ENCODE measurements at places on chromosomes 13 and 19.

DNA sequence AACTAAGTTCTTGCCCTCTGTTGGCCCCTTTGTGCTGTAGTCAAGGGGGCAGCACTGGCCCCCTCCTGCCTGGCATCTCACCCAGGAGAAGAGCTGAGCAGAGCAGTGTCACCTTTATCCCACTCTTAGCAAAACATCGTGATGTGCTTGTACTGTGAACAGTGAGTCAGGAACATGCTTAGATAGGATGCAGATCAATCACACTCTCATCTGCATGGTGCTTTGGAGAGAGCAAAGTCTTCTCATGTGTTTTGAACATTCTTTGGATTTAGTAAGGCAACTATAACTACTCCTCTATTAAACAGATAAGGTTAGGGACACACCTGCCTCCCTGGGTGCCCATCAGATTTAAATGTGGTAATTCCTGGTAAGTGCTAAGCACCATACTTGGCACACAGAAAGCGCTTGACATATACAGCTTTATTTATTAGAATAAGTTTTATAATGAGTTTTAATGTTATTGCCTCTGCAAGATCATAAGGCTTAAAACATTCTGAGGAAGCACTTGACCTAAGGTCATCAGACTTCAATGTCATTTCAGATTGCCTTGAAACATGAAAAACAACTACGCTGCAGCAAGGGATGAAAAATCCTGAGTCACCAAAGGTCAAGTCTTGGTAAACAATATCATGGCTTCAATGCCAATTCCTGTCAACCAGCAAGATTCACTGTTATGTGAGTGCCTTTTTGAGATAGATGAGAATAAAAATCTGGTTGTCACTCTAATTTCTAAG, 82.4 kb upstream of the IRS2 start:
- peak; percentile 58 for DNase-seq

- no peak for DNase-seq
These were observed 44.3 kb upstream of the TEX29 start for GRCh38 chr13:111275995-111276618.

DNA sequence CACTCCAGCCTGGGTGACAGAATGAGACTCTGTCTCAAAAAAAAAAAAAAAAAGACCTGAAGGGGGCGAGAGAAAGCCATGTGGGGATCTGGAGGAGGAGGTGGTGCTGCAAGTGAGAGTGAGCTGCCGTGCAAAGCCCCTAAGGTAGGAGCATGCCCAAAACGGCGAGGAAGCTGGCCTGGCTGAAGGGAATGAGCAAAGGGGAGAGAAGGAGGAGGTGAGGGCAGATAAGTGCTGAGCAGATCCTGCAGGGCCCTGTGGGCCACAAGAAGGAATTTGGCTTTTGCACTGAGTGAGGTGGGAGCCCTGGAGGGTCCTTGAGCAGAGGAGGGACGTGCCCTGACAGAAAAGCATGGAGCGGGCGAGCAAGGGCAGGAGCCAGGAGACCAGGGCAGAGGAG, 19.4 kb upstream of the ADGRE5 start:
- no peak for DNase-seq

- no peak for DNase-seq
These were observed 930 bp upstream of the PDE4C start for GRCh38 chr19:18226956-18227780.

DNA sequence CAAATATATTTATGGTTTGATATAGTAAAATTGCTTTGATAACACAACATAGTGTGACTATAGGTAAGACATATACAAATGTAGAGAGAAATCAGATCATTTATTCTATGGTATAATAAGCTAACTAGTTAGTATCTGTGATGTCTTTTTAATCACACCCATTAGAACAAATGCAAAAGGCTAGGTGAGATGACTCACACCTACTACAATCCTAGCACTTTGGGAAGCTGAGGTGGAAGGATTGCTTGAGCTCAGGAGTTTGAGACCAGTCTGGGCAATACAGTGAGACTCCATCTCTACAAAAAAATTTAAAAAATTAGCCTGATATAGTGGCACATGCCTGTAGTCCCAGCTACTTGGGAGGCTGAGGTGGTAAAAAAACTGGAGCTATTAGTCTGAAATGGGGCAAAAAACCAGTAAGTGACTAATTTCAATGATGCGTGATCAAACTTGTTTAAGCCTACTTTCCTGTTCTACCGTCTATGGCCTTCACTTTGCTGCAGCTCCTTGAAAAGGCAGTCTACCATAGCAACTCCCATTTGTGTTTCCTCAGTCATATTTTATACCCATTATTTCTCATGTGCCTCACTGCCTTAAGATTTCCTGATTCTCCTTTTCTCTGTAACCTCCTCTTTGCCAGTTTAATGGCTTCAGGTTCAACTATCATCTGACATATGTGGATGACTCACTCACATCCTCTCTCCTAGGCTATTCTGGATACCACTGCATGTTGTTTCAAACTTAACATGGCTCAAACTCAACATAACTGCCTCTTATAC, 12.5 kb downstream of the ALG5 start:
- peak; percentile 14 for DNase-seq

DNA sequence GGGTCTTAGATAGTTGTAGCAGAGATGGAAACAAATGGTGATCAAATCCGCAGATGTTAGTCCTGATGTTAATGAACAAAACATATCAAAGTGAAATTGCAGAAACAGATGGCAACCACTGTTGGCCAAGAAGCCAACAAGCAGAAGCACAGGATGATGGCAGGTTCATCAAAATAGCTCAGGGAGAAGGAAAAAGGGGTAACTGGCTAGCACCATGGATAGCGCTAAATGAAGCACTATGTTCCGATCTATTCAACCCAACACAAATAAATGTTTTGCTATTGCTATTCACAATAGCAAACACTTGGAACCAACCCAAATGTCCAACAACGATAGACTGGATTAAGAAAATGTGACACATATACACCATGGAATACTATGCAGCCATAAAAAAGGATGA, 413.7 kb downstream of the FGF14 start:
- no peak for DNase-seq

- DNase-seq: no peak
These were observed 33.0 kb upstream of the TSC22D1 start for GRCh38 chr13:44609137-44609536.

DNA sequence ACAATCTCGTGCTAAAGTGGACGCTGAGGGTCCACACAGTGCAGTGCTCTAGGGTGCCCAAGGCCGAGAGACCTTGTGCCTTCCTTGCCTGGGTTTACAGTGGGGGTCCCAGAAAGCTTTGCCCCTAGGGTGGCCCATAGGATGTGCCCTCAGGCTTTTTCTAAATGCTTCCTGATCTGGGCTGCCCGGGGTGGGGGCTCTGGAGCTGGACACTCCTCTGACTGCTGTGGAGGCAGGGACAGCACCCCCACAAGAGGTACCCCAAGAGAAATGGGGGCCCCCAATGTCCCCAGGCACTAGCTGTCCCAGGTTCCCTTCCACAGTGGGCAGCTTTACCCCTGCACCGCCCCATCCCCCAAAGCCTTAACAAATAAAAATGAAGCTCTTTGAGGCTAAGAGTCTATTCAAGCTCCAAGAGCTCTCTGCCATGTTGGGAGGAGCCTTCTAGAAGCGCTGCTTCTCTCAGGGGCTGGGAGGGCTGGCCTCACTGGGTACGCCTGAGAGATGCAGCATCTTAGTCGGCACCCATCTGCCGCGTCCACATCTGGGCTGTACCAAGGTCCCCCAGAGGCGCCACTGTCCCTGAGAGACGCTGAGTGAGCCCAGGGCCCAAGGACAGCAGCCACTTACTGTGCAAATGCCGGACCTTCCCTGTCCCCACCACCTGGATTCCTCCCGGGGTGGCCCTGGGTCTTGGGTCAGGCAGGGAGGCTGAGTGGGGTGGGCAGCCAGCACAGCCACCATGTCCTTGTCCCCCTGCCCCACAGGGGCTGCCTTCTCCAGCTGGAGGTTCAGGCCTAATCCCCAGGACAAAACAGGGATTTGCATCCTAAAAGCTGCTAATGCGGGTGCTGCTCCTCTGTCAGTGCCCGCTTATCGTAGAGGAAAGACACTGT, 27.4 kb downstream of the CEBPA start:
- DNase-seq: no peak

GRCh38 chr19:38284422-38284821, 19.6 kb upstream of the C19orf33 start:
- DNase-seq: no peak

- no peak for DNase-seq
These were observed 246.5 kb downstream of the FGF9 start for GRCh38 chr13:21917086-21918015.

GRCh38 chr19:34416021-34416545, 11.9 kb downstream of the PDCD2L start:
- DNase-seq: no peak

- peak; percentile 99 for DNase-seq
These were observed 51.1 kb downstream of the TNFRSF19 start for GRCh38 chr13:23621316-23621645.

- DNase-seq: no peak
These were observed 53.4 kb downstream of the MCF2L start for GRCh38 chr13:113022391-113022744.

- no peak for DNase-seq
These were observed 1115.4 kb downstream of the SLITRK1 start for GRCh38 chr13:82766732-82767321.

DNA sequence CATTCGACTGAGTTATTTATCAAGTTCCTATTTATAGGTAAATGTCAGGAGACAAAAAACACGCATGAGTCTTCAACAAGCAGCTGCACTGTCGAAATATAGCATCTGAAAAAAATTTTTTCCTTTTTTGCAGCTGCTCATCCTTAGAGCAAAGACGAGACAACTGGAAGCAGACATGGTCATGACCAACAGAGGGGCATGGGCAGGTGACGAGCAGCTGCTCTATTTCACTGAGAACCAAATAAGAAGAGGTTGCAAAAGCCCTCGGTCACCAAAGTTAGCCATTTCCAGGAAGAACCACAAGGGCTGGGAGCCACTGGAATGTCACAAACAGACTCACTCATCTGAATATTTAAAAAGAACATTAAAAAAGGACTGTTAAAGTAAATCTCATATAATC, 22.2 kb downstream of the SOHLH2 start:
- no peak for DNase-seq

DNA sequence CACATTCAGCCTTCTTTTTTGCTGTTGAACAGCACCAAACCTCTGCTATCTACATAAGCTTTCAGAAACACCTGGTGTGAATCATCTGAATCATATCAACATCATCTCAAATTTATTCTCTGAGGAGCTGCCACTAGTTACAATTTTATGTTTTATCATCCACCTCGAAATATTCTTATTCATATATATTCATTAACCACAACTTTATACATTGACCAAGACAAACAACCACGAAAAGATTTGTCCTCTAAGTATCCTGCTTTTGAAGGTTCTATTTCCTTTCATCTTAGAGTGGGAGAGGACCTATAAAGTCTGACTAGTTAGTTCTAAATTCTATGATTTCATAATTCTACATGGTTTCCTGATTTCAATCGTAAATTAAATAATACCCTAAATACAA, 18.9 kb downstream of the ESD start:
- DNase-seq: no peak

- DNase-seq: no peak
These were observed 31.2 kb upstream of the LRRC4B start for GRCh38 chr19:50599427-50599826.

GRCh38 chr13:46775385-46776107, 21.4 kb downstream of the ESD start:
- no peak for DNase-seq

DNA sequence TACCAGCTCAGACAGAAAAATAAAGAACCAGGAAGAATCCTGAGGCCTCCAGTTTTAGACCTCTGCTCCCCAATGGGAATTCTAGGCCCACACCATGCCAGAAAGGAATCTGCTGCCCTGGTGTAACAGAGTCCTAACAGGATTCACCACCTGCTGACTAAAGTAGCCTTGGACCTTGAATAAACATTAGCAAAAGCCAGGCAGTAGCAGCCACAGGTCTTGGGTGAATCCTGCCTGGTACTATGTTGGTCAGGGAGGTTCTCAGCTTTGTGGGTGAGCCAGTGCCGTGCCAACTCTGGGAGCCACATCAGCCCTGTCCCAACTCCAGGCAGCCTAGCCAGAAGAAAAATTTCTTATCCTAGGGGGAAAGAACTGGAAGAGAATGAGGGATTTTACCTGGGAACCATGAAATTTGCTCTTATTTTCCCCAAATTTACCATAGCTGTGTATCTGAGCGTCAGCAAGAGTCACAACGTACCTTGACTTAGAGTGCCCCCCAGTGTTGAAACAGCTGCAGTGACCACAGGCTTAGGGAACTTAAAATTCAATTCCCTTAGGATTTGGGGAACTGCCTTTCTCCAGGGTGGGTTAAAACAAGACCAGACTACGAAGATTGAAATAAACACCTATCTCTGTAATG, 1895.6 kb upstream of the PRR20A start:
- DNase-seq: no peak

DNA sequence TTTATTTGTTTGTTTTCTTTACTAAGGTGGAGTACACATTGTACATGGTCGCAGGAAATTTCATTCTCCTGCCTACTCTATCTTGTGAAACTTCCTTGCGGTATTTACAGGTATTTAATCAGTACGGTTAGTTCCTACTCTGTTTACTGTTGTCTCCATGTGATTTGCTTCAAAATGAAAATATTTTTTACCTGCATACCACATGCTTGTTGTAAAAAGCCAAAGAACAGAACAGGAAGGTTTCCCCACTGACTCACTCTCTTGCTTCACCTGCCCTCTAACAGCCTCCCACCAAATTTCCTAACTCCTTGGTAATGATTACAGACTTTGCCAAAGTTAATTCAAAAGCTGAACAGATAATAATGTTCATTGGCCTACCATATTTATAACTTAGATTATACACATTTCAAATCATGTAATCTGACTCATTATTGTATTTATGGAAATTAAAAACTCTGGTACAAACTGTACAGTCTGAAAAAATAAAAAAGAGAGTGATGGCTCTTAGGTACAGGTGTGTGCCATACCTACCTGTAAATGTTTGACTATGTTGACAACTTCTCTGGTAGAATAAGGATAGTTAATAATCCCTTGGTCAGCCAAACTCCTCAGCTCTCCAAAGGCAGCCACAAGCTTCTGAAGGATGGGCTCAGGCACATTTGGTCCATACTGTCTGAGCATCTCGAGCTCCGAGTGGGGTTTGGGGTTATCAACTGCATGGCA, 239.9 kb downstream of the VWA8 start:
- no peak for DNase-seq

DNA sequence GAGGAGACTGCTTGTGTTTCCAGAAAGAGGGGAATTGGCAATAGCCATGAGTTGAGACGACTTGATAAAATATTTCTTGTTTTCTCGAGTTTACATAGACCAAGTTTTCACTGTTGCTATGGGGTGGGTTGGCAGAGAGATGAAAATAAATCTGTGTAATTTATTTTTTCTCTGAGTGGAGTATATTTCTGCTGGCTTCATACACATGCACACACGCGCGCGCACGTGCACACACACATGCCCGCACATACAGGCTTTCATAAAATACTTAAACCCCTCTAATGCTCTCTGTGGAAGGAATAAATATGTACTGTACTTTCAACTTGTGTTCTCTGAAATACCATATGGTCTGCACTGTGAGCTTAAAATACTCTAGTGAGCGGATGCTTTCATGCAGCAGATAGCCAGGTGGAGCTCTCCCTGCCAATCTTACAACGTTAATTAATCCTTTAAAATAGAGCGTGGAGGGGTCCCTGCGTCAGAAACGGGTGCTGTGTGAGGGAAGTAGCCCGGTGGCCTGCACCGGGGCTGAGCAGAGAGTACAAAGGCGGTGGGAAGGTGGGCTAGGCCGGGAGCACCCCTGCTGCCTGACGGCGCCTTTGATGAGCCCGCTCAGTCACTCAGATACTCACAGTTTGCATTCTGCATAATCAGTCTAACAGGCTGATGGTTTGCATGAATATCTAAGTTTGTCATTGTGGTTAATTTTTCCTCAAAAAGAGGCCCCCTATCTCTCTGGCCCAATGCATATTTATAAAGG, 44.1 kb downstream of the CCNE1 start:
- no peak for DNase-seq

- DNase-seq: no peak
These were observed 113.3 kb upstream of the KL start for GRCh38 chr13:32902874-32903273.

Data from RCC 7860 (cell line).